ENCODE measurements at places on chromosomes 5 and 9.

DNA sequence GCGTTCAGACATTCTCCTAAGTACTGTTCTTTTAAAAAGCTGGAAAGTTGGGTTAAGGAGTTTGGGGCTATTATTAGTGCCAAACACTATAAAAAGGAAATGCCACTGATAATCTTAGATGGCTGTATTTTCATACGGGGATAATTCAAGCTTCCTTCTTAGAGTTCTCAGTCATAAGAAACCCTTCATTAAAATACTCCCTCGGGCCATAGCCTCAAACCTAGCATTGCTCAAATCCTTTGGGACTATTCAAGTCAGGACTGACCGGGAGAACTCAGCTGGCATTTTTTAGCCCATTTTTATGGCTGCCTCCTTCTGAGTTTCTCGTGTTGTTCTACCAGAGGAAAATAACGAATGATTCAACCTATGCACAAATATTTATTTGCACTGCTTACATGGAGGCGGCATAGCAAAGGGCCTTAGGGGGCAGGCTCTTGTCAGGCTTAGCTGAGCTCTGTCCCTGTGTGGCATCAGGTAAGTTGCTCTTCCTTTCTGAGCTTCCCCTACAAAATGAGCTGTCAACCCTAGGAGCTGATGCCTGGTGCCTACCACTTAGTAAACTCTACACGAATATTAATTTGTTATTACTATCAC is 33.5 kb upstream of the ADAM19 start:
- DNase-seq: no peak

GRCh38 chr5:147081311-147081764 is 153.5 kb upstream of the STK32A start:
- no peak for DNase-seq

DNA sequence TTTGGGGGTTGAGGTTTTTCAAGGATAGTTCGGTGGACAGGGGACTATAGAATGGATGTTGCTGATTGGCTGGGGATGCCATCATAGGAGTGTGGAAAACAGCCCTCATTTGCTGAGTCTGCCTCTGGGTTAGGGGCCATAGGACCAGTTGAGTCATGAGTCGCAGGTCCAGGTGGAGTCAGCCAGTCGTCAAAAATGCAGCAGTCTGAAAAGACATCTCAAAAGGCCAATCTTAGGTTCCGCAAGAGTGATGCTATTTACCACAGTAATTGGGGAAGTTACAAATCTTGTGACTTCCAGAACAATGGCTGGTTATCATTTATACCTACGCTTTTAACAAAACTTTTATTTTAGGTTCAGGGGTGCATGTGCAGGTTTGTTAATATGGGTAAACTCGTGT is 276.0 kb upstream of the DMRT1 start:
- no peak for DNase-seq

DNA sequence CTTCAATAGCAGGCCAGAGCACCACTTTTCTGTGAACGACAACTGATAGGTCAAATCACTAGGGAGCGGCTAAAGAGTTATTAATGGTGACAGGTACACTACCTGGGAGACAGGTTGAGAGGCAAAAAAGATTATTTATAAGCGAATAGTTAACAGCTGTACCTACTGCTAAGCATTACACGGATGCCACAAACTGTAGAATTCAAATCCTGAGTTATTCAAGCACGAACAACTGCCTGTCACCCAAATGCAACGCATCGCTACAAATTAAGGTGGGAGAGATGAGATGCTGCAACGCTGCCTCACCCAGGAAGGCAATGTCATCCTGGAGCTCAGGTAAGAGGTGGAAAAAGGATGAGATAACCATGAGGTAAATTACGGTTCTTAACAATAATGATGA is 342.9 kb downstream of the BNC2 start:
- no peak for DNase-seq

DNA sequence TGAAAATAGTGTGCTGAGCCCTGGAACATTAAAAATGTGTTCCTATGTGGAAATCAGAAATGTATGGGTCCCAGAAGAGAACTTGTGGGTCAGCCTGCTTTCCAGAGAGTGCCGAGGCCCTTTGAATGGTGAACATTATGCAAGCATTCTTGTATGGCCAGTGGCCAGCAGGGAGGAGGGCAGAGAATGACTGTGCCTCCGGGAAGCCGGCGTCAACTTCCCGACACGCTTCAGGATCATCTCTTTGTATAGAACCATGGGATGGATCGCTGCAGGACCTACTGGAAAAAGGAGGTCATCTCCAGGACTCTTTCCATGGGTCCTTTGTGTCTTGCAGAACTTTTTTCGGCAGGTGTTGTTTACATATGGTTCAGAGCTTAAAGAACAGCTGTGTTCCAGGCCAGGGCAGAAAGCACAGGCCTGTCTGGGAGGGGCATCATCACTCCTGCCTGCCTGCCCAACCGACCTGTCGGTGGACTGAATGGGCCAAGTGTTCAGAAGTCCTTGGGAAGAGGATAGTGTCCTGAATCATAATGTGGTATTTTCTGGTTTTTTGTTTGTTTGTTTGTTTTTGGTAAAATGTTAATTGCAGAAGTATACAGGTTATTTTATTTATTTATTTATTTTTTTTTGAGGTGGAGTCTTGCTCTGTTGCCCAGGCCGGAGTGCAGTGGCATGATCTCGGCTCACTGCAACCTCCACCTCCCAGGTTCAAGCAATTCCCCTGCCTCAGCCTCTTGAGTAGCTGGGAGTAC is 9.0 kb downstream of the PRRC2B start:
- peak; percentile 42 for DNase-seq

DNA sequence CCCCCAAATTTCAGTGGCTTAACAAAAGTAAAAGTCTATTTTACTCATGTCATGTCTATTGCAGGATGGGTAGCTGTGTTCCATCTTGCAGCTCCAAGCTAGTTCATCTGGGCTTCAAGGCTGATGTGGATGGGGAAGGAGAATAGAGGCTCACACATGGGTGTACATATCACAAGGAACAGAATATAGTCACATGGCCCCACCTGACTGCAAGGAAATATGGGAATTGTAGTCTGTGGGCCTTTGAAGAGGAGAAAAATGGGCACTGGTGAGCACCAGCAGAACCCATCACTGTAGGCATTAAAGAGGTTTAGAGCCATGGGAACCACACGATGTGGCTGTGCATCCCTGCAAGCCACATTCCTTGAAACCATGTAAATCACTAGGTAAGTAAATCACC is 17.9 kb upstream of the TRIO start:
- no peak for DNase-seq

- peak; percentile 14 for DNase-seq
Observed at GRCh38 chr5:125411071-125411743, 664.8 kb upstream of the ZNF608 start.

GRCh38 chr5:159094745-159095144 is 5.0 kb downstream of the EBF1 start:
- DNase-seq: no peak

- DNase-seq: no peak
Observed at GRCh38 chr5:141811287-141812155, 66.7 kb downstream of the PCDH1 start.

DNA sequence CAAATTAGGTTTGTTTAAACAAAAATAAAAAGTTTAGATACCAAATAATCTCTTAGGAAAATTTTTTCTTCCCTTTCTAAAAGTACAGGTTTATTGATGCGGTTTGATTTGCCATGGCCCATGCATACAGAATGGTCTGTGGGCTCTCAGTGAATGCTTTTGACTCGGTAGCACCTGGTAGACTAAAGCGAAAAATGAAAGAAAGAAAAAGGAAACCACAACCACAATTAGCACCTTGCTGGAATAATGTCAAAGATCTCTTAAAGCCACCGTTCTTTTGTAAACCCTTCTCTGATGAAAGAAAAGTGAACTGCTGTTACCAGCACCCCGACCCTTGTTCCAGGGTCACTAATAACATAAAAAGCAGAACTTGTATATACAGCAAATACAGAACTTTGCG is 157.9 kb downstream of the NFIB start:
- DNase-seq: no peak

DNA sequence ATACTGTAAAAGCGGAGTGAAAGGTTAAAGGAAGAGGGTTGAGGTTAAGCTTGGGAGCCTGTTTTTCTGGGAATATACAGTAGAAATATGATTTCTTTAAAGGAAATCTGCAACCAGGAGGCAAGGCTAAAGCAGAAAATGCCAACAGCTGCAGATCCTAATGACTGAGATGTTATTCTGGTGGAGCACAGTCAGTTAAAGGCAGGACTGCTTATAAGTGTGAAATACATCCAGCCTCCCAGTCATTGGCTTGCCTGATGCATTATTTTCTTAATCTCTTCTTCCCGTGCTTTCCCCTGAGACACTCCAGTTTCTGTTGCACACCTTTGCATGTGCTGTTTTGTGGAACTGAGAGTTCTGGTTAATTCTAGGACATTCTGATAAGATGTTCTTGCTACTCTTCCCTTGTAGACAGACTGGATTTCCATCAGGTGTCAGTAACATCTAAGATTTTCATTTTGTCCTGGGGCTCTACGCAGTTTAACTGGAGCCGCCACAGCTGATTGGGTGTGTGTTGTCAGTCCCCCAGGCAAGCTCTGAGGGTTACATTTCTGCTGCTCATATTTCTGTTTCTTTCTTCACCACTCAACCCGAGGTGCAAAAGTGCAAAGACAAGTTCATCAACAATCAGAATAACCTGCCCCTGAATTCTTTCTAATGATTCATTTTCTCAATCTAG is 44.4 kb downstream of the CAST start:
- no peak for DNase-seq

- no peak for DNase-seq
Observed at GRCh38 chr9:90018688-90019087, 413.9 kb downstream of the GADD45G start.

DNA sequence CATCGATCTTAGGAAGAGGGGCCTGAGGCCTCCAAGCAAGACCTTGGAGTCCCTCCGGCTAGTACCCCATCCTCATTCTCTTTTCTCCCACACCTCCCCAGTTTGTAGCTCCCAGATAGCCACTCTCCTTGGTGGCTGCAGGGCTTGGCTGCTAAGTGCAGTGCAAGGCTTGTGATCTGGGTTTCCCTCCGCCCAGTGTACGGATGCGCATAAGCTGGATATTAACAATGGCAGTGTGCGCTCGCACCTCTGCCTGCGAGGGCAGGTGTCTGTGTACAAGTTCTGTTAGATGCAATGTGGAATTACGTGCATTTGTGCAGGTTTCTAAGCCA is 71.0 kb upstream of the TBCA start:
- no peak for DNase-seq

DNA sequence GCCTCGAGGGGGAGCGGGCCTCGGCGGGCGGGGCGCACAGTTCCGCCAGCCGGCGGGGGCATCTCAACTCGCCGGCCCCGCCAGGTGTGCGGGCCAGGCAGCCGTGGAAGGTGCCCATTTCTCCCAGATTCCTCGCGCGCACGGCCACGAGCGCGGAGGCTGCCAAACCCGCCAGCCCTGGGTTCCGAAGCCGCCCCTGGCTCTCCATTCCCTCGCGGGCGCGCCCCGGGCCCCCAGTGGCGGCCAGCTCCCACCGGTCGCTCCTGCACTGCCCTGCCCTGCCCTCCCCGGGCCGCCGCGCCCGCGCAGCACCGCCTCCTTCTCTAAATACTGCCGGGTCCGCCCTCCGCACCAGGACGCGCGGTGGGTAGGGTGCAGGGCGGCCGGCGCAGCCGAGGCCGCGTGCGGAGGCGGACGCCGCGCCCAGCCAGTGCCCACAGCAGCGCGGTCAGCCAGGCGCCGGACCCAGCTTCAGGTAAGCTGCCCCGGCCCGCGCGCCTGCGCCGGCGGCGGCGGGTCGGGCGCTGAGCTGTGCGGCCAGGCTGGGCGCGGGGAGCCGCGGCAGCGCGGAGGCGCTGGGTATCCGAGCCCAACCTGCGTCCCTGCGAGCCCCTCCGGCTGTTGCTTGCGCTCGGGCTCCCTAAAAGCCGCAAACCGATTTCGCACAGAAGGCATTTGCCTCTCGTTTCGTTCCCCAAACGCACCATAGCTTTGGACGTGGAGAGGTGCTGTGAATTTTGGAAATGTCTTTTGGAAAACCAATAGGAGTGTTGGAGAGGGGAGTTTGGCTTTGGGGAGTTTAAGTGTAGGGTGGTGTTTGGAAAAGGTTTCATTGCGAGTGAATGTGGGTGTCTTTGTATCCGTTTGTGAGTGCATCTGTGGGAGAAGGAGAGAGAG is at the start of gene TMEM171:
Gene TMEM171 (plus strand): TSS at position 354 of the 897 bp plus-strand sequence. CDS start 2,799 bp downstream, outside the sequence.
- DNase-seq: no peak

GRCh38 chr5:63398346-63398745 is 563.9 kb downstream of the HTR1A start:
- no peak for DNase-seq

- no peak for DNase-seq
Observed at GRCh38 chr9:14205463-14205862, 108.5 kb downstream of the NFIB start.

DNA sequence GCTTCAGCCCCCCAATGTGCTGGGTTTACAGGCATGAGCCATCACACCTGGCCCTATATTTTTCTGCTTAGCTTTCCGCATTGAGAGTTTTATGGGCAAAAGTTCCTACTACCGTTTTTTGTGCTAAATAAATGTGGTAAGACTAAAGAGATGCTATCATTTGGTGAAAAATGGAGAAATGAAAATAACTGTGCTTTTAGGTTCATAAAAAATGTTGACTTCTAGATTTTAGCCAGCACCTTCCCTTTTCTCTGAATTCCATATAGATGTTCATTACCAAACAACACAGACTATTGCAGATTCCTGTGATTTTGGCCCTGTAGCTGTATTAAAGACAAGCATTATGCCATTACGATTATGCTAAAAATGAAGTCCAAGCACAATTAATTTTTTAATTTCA is 72.0 kb upstream of the CTSL start:
- no peak for DNase-seq

- no peak for DNase-seq
Observed at GRCh38 chr5:34841816-34842215, 2.9 kb downstream of the TTC23L start.

GRCh38 chr9:89149726-89150125 is 28.9 kb downstream of the SHC3 start:
- DNase-seq: no peak

DNA sequence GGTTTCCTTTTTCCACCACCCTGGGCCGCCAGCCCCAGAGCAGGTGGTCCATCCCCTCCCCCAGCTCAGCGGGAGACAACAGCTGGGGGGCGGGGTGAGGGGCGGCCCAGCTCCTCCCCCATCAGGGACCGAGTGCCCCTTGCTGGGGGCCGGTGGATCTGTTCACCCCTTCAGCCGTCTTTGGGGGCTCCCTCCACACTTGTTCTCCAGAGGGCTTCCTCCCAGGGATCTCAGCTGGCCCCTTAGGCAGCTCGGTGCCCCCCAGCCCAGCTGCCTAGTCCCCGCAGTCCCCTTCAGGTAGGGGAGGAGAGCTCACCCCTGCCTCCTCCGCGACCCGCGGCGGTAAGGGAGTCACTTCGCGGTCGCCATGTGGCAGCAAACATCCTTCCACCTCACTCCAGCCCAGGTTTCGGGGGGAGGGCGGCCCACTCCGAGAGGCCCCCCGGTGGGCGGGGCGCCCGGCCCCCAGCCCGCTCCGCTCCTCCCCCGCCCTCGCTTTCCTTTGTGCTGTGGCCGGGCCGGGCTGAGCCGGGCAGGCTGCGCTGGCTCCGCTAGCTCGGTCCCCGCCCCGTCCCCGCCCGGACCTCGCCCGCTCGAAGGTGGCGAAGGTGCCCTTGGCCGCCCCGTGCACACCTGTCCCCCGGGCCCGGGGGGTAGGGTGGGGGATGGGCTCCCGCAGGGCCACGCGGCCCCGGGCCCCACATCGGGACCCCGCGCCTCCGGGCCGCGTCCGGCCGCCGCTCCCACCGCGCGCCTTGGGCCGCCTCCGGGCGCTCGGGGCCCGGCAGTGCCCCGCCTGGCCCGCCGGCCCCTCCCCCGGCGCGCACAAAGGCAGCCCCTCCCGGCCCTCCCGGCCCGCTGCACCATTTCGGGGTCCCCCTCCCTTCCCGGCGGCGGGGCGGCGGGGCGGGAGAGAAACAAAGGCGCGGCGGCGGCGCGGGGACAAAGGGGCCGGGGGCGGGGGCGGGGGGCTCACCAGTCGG is 683 bp downstream of the DBN1 start:
- DNase-seq: no peak

- no peak for DNase-seq
Observed at GRCh38 chr9:109467936-109468335, 30.2 kb downstream of the PTPN3 start.
